ENCODE measurements at places on chromosomes 11 and 22. TPM values are rescaled to one million over a fixed set of nuclear protein-coding genes. Genes with fewer than 3 reads are reported as not detected.

DNA sequence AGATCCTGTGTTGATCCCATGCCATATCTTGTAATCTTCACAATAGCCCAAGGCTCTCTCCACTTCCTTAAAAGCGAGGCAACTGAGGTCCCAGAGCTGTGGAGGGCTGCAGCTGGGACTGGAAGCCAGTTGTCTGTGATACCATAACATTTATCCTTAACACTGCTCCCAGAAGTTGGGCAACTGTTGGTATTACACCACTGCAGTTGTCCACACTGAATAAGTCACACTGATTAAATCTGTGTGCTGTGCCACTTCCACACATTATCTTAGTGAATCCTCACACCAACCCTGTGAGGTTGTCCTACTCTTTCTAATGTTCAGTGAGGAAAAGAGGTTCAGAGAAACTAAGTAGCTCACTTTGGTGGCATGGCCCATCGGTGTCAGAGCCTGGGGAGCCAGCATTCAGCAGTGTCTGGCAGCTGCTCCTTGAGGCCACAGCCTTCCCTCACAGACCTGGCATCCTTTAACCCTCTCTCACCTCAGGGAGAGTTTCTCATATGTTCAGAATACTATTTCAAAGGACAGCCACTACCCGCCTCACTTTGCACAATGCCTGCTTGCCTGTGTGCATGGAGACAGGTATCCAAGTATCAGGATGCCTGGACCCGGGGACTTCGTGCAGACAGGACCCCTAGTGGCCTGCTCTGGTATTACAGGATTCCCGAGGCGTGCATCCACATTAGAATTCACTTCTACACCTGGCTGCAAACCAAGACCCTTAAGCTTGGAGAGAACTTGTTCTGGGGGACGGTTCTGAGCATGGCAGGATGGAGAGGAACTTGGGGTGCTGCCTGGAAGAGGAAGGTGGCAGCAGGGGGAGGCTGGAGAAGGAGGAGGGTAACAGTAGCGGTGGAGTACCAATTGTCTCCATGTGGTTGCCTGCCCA is 221.9 kb upstream of the TBCEL start:
- peak; percentile 56 for DNase-seq

DNA sequence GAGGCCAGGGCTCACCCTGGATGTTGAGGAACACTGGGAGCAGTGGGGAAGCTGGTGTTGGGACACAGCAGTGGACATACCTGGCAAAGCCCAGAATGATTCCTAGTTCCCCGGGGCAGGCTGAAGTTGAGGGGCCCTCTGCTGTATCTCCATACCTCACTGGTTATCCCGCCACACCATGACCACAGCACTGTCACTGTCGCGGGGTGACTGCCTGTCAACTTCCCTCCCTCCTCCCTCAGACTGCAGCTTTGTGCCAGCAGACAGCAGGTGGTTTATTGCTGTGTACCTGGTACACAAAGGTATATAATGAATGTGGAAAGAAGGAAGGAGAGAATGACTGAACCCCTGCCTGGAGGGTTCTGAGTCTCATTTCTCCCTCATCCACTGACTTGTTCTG is 318.7 kb downstream of the TMEM135 start:
- no peak for DNase-seq

GRCh38 chr11:128827191-128827893 is 39.8 kb downstream of the KCNJ1 start:
- no peak for DNase-seq

DNA sequence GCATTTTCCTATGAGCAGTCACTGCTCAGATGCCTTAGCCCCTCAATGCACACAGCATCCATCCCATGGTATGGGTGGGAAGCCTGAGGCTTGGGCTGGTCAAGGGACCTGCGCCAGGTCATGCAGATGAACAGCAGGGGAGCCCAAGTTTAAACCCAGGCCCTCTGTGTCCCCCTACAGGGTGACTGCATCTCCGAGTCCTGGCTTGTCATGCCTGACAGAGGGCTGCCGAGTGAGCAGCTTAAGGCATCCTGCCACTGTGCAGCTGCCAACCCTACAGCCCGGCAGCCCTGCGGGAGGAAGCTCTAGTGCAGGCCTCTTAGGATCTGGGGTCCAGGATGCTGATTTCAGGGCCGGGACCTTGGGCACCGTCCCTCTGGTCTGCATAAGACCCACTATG is 10.0 kb downstream of the IL2RB start:
- DNase-seq, result no peak

DNA sequence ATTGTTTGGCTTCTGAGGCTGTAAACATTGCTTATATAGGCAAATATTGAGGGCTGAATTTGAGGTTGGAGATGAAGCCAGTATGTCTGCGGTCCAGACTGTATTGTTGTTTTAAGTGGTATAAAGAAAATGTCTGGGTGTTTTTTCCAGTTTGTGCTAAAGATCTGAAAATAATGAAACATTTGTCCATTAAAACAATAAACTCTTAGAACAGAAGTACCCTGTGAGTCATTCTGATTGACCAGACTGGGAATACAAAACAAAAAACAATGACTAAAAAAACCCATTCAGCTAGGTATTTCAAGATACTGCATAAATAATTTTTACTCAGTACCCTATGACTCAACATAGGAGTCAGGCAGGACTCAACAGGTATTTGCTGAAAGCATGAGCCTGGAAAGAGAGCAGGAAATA is 20.4 kb downstream of the ALKBH8 start:
- DNase-seq, result no peak

DNA sequence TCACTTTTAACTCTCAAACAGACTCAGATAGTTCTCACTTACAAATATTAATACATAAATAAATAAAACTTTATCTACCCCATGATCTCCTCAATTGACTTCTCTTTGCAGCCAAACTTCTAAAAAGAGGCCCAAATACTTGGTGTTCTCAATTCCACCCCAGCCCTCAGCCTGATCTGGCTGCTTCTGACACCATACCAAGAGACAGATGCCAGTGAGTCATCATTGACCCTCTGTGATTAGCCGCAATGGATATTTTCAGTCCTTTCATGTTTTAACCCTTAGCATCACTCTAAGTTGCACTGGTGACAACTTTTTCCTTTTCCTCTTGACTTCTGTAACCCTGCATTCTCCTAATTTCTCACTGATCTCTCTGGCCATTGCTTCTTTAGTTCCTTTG is 184.1 kb upstream of the ARHGAP20 start:
- no peak for DNase-seq

GRCh38 chr22:24446260-24446611 is 18.8 kb downstream of the ADORA2A start:
- DNase-seq, result no peak

DNA sequence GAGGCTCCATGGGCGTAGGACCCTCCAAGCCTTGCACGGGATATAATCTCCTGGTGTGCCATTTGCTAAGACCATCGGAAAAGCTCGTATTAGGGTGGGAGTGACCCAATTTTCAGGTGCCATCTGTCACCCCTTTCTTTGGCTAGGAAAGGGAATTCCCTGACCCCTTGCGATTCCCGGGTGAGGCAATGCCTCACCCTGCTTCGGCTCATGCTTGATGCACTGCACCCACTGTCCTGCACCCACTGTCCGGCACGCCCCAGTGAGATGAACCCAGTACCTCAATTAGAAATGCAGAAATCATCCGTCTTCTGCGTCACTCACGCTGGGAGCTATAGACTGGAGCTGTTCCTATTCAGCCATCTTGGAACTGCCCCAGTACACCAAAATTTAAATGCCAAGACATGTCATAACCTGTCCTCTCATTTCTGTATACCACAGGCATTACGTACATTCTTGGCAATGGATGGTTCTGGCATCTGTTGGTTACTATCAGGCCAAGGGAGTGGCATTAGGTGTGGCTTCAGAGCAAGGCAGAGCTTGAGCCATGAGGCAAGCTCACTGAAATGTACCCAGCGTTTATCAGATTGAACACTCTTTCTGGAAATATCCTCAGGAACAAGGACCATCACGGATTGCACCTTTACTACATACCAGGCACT is 95.4 kb upstream of the GALNT18 start:
- no peak for DNase-seq

DNA sequence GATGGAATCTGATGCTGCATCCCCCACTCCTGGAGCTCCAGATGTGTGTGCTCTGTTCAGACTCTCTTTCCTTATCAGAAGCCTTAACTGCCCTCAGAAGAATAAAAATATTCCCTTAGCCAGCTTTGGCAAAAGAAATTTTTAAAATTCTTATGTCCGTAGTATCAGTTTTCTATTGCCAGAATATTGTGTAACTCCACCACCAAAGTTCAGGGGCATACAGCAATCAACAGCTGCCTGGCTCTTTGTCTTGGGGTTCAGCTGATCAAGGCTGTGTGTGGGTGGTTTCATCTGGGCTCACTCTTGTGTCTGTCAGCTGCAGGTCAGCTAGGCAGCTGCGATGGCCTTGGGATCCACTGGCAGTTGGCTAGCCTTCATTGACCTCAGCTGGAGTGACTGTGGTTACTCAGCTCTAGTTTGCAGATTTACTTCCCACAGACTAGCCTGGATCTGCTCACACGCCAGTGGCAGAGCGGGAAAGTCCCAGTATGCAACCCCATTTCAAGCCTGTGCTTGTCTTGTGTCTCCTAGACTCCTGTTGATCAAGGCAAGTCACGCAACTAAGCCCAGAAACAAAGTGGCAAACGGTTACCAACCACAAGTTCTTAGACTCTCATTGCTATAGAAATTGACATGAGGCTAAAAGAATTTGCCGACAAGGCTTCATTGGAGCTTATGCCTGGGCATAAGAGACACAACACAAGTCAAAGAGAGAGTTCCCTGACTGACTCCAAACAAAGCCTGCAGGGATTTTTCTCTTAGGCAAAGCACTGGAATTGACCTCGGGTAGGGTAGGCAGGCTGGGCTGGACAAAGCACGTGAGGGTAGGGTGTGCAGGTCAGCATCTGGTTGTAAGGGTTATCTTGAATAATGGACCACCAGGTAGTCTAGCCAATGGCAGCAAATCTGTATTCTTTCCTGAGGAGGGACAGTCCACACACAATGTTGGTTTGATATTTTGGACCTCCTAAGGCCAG is 7.5 kb downstream of the TMEM138 start:
- no peak for DNase-seq

GRCh38 chr11:69377029-69377952 is 83.3 kb downstream of the MYEOV start:
- DNase-seq, result peak; percentile 25

- no peak for DNase-seq
These were observed 3.6 kb upstream of the UBXN1 start for GRCh38 chr11:62682518-62682917.

GRCh38 chr22:19490628-19491230 is 11.0 kb downstream of the CDC45 start:
- DNase-seq, result no peak

- DNase-seq, result peak; percentile 98
These were observed 6.2 kb upstream of the NEAT1 start for GRCh38 chr11:65416341-65416824.

- DNase-seq, result no peak
These were observed 26.0 kb downstream of the DUSP8 start for GRCh38 chr11:1546077-1546535.

GRCh38 chr11:34558211-34558610 is 44.6 kb upstream of the ELF5 start:
- no peak for DNase-seq

DNA sequence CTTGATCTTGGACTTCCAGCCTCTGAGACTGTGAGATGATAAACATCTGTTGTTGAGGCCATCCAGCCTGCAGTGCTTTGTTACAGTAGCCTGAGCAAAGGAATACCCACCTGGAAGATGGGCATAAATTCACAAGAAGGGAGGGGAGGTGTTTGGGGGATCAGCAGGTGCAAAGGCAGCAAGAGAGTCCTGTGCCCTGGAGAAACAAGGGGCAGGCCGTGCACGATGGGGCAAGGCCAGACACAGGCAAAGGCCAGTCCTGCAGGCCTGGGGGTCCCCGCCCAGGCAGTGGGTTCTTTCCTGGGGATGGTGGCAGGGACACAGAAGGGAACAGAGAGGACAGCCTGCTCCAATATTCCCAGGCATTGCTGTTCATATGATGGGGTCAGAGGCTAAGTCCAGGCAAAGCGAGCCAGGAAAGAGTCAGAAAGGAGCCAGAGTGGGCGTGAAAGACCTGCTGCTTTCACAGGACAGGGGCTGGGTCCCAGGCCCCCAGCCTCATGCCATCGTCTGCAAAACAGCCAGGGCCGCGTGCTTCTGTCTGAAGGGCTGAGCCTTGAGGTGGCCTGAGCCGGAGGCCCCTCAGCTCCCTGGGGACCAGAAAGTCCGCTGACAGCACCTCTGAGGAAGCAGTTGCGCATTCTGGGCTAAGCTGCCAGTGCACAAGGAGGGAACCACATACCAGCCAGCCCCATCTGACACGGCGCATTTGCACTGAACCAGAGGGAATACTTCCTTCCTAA is 48.8 kb downstream of the MYEOV start:
- DNase-seq, result no peak

- DNase-seq, result no peak
These were observed 579 bp upstream of the CYB5R2 start for GRCh38 chr11:7673724-7674434.

GRCh38 chr11:92482492-92483060 is 258.0 kb downstream of the FAT3 start:
- DNase-seq, result no peak

GRCh38 chr11:126113515-126113957 is 50.9 kb upstream of the CDON start:
- no peak for DNase-seq

DNA sequence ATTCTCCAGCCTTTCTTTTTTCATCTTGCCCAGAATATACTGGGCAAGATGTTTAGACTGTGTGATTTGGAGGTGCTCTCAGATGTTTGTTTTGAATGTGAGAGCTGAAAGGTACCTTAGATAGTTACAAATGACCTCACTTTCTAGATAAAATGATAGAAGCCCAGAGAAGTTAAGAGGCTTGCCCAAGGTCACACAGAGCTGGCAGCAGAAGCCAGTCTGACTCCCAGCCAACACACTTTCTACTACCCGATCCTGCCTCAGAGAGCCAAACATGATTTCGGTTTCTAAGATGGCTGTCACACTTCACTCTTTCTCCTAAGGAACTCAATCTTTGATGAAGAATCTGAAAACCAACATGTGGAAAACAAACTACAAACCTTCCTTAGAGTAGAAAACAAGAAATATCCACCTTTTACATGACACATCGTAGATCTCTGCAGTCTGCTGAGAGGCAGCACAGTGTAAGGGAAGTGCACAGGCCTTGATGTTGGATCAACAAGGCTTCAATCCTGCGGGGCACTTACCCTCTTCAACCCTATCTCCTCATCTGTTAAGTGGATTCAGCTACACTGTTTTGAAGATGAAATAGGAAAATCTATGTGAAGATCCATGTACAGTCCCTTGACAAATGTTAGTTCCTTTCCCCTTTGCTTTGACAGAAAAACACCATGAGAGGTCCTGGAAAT is 58.6 kb downstream of the SYTL2 start:
- no peak for DNase-seq

GRCh38 chr11:120009938-120010337 is 128.0 kb downstream of the TRIM29 start:
- DNase-seq, result no peak

DNA sequence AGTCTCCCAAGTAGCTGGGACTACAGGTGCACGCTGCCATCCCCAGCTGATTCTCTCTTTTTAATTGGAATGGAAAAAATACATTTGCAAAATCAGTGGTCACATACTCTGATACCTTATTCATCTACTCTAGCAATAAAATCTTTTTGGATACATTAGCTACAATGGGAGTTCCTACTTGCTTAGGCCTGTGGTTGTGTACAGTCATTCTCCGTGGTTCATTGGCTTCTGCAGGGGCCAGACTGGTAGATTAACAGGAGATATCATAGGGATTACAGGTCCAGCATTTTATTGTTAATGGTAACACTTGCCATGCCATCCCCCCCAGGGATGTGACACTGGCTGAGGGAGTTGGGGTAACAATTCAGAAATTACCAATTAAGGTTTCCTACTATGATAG is 140.0 kb downstream of the ADAMTS15 start:
- DNase-seq, result no peak

The IGSF22 gene
- 2.1 TPM for total RNA-seq

The CCDC188 gene
- 0.47 TPM for total RNA-seq

The CD3D gene
- total RNA-seq, result not detected

The SHISAL1 gene
- total RNA-seq, result 38.3 TPM

Data from dorsolateral prefrontal cortex (tissue), 122 donors.